ENCODE measurements at places on chromosomes 3 and 15.

DNA sequence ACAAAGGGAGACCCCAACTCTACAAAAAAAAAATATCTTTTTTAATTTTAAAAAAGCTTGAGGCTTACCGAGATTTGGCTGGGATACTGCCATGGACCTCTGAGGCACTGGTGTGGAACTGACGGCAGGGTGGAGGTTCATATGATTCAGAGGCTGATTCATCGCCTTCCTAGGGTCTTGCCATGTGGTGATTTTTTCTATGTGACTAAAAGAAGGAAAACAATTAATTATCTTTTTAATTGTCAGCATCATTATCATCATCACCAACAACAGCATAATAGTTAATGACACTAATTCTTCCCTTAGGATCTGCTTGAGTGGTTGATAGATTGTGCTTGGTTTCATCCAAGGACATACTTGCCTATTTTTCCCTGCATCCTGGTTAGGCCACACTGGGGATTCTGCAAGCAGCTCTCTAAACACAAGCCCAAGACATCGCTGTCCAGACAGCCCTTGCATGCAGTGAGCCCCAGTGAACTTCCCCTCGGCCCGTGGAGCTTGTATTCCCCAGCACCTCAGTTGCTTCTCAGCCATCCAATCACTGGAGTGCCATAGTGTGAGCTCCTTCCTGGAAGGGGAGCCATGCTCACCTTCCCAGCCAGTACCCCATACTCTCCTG lies 84.9 kb downstream of the WWTR1 start:
- DNase-seq: no peak

DNA sequence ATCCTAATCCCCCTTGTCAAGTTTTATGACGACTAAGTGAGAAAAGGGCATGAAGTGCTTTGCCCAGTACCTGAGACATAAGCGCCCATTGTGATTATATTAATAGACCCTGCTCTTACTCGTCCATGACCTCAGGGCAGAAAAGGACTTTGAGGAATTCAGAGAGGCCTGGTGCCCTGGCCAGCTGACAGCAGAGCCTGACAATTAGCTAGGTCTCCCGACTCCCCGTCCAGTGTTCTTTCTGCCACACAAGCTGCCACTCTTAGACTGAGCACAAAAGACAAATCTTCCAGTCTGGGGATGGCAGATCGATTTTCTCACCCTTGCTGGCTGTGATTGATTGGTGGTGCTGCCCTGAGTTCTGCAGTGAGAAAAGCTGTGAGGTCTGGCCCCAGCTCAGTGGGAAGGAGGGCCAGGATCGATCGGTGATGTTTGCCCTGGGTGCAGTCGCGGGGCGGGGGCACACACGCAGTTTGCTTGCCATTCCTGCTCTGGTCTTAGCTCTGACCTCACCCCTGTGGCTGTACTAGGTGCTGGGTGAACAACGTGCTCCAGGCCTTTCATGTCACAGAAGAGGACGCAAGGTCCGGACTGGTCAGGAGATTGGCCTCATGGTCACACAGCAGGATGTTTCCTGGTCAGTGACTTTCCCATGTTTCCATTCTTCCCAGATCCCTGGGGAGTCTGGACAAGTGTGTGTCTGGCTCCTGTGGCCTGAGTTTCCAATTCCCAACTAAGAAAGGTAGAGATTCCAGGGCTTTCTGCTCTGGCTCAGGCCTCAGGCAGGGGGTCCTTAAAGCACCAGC lies 67.4 kb upstream of the TLE3 start:
- DNase-seq: no peak

- no peak for DNase-seq
Measured at GRCh38 chr3:60399292-60399691, 852.0 kb downstream of the FHIT start.

- no peak for DNase-seq
Measured at GRCh38 chr3:179074656-179075055, 3.0 kb upstream of the ZMAT3 start.

- no peak for DNase-seq
Measured at GRCh38 chr15:75659928-75660645, 12.4 kb downstream of the SNX33 start.

DNA sequence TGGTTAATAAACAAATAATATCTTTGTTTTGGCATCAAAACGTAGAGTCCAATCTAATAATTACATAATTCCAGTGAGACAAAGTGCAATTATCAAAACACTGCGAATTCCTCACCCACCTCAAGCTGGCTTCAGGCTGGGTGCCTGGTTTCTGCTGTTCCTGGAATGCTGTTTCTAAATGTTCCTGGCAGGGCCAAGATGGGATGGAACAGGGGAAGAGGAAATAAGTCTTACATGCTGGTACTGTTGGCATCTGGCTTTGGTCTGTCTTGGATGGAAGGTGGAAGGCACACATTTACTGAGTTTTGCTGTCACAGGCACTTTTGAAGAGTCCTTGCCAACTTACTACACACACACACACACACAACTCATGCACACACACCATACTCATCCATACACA lies 101.9 kb upstream of the SLCO3A1 start:
- no peak for DNase-seq

GRCh38 chr3:186935133-186935532 lies 4.8 kb downstream of the ST6GAL1 start:
- DNase-seq: no peak

DNA sequence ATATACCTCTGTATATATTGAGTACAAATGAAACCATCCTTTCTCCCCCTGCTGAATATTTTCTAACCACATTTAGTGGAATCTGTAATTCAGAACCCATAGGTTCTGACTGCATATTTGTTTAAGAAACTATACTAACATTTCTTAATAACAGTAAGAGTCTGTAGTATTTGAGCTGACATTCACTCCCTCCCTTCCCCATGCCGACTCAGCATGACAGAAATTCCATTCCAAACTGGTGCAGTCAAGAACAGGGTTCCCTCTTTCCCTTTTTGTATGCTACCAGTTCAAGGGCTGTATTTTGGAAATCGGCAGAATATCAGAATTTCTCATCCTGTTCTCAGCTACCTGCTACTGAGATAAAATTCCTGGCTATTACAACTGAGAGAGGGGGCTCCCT lies 796.6 kb upstream of the DPPA4 start:
- DNase-seq: no peak

DNA sequence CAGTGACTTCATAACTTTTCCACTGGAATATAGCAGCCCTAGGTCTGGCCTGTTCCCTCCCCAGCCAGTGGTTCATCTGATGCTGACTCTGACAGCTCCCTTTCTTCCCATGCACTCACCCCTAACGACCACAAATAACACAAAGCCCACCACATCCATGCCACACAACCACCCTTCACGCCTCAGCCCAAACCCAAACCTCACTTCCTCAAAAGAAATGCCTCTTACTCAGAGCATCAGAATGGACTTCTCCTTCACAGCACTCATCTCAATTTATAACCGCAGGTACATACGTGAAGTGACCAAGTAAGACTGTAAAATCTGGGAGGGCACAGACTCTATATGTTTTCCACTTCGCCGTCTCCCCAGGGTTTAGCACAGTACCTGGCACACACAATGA lies 1.1 kb downstream of the RBSN start:
- DNase-seq: no peak

- no peak for DNase-seq
Measured at GRCh38 chr3:141392897-141393734, 24.8 kb downstream of the ZBTB38 start.

GRCh38 chr3:117036259-117036799 lies 326.8 kb downstream of the TUSC7 start:
- no peak for DNase-seq

DNA sequence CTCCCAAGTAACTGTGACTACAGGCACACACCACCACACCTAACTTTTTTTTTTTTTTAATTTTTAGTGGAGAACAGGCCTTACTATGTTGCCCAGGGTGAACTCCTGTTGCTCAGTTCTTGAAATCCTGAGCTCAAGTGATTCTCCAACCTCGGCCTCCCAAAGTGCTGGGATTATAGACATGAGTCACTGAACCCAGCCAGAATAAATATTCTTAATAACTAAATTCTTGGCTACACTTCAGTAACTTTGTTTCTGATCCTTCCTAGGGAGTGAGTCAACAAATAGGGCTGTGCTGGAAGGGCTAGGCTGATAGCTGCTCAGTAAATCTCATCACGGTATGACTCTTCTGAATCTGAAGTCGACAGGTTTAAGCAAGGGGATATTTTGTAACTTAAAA lies 56.6 kb downstream of the P3H2 start:
- no peak for DNase-seq

DNA sequence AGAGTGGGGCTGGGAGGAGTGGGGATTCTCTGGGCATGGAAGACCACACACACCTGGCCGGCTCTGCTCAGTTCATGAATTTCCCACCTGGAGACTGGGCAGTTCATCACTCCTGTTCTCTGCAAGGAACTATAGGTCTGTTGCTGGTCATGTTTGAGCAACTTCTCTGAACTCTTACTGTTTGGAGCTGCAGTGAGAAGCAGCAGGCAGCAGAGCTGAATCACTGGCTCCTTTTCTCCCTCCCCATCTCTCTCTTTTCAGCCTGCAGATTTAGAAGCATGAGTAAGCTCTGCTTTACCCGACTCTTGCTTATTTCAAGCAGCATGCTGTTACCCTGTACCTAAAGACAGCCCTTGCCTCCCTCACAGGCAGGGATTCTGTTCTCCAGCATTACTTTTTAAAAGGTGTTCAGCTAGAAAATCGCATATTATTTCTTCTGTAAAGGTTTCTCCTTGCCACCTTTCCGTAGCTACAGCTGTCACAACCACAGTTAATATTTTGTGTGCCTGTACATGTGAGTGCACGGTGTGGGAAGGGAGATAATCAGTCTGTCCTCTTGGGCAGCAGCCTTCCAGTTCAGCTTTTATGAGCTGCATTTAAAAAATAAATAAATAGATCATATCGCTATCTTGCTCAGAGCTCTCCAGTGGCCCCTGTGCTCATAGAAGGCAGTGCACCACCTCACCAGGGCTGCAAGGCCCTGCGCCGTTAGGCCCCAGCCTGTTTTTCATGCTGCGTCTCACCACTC lies 131.6 kb downstream of the CHCHD6 start:
- DNase-seq: no peak

- no peak for DNase-seq
Measured at GRCh38 chr3:129656659-129657247, 50.3 kb upstream of the PLXND1 start.

GRCh38 chr3:14460342-14461005 lies 58.1 kb downstream of the SLC6A6 start:
- DNase-seq: no peak

DNA sequence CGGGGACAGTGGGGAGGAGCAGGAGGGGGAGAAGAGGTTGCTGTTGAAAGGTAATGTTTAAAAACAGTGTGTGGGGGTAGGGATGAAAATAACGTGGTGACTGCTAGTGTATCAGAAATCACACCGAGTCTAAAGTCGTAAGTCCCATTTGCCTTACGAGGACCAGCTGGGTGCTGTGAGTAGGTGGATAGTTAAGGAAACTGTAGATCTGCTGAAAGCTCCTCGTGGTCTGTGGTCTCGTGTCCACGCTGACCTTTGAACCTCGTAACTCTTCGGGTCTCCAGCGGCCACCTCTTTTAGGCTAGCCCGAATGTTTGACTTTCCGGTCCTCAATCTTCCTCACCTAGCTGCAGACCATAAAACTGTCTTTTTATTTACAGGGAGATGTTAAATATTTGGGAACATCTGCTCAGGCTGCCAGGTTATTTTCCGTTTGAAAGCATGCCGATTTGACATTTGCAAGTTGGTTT lies 29.3 kb upstream of the ST3GAL6 start:
- no peak for DNase-seq

- no peak for DNase-seq
Measured at GRCh38 chr3:42732196-42732828, 29.7 kb upstream of the HHATL start.

GRCh38 chr3:175735866-175736265 lies 876.7 kb downstream of the NAALADL2 start:
- DNase-seq: no peak

DNA sequence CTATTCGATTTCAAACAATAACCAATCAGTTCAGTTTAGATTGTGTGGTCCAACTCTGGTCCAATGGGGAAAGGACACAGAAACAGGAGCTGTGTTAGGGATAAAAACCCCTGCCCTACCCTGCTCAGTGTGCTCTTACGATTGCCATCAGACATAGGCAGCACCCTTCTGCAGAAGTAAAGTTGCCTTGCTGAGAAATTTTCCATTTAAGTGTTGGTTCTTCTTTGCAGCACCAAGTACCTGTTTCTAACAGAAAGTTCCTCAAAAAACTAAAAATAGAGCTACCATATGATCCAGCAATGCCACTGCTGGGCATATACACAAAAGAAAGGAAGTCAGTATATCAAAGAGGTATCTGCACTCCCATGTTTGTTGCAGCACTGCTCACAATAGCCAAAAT lies 206.2 kb upstream of the CNTN4 start:
- DNase-seq: no peak

DNA sequence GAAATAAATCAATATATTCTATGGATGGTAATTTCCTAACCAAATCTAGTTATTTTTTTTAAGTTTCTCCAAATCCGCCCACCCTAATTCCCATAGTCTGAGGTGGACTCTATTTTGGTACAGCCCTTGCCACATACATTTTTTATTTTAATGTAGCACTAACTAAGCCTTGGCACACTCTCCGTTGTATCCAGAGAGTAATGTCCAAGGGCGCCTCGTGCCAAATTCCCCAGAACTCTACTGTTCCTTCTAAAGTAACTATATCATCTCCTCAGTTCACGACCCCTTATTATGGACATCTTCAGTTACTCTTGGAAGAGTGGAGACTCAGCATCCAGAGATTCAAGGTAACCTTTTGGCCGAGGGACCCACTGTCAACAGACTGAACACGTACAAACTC lies 1.3 kb downstream of the VGLL3 start:
- no peak for DNase-seq

DNA sequence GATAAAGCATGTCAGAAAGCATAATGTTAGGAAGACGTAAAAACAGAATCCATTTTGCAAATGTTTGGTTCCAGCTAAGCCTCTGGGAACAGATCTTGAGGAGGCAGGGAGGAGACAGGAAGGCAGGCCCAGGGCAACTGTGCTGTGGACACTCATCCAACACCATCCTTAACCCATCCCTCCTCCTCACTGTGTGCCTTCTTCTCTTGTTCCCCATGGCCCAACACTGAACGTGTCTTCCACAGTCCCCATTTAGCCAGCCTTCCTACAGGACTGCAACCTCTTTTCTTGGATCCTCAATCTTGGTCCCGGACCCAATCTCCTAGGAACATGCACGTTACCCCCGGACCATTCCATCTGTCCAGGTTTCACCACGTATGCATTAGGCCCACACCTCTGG lies 15.4 kb downstream of the C2CD4B start:
- DNase-seq: no peak

- no peak for DNase-seq
Measured at GRCh38 chr15:28252831-28253230, 69.1 kb downstream of the HERC2 start.

DNA sequence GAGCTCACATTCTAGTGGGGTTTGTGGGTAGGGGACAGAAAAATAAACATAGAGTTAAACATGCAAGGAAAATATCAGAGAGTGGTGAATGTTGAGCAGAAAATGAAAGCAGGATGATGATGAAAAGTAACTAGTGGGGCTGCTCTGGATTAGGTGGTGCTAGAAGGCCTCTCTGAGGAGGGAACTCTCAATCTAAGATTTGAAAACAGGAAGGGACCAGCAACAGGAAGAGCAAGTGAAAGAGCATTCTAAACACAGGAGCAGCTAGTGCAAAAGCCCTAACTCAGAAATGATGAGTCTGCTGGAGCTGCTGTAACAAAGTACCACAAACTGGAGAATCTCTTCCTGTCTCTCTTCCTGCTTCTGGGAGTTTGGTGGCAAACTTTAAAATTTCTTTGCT lies 468.6 kb upstream of the AGTR1 start:
- DNase-seq: no peak

GRCh38 chr15:70447521-70447920 lies 315.8 kb downstream of the UACA start:
- DNase-seq: no peak

GRCh38 chr15:39140060-39140604 lies 440.7 kb upstream of the THBS1 start:
- no peak for DNase-seq

GRCh38 chr3:115498421-115498820 lies 124.9 kb upstream of the GAP43 start:
- no peak for DNase-seq

Data from T-helper 22 cell (primary cell).